ENCODE measurements at places on chromosomes 5 and 9. TPM values are rescaled to one million over a fixed set of nuclear protein-coding genes. Genes with fewer than 3 reads are reported as not detected.

- no peaks in the 10 kb centered on the region for H3K27me3 ChIP-seq
- H3K36me3 ChIP-seq = peaks cover 10% of the 10 kb centered on the region
- no peak overlapping the region for H3K4me3 ChIP-seq
- peaks cover 66% of the 10 kb centered on the region for H3K4me1 ChIP-seq
- no peak overlapping the region for H3K27ac ChIP-seq
Observed at GRCh38 chr5:56054666-56055065, 59.9 kb upstream of the IL6ST start.

- peak; percentile 40 for DNase-seq
- no peak overlapping the region for H3K27ac ChIP-seq
- H3K36me3 ChIP-seq = no peaks in the 10 kb centered on the region
Observed at GRCh38 chr5:139709582-139710318, 61.6 kb downstream of the CXXC5 start.

PCDHGA2 gene
- not detected for total RNA-seq

- no peak for DNase-seq
- H3K36me3 ChIP-seq = no peaks in the 10 kb centered on the region
- no peaks in the 10 kb centered on the region for H3K27me3 ChIP-seq
- no peaks in the 10 kb centered on the region for H3K4me1 ChIP-seq
Observed at GRCh38 chr5:125612776-125613175, 810.4 kb upstream of the GRAMD2B start.

PAXX gene
- 60.1 TPM for total RNA-seq

FOXD4L6 gene
- total RNA-seq = not detected

DNA sequence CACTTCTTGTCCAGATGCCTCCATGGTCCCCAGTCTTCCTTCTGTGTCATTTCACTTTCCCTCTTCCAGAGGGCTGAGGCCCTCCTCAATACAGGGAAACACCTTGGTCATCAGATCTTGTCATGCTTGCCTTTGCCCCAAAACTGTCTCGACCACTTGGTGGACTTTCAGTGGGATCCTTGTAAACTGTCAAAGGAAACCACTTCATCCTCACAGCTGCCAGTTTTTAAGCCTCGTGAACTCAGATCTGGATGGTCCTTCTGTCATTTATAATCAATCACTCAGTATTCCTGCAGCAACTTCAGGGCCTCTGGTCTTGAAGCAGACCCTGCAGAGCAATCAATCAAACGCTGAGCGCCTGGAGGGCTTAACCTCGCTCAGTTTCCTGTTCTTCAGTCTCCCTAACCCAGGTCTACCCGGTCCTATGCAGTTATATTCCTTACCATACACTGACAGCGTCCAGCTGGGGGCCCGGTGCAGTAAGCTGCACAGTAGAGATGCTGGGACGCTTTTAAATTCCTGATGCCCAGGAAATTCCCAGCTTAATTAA is 74.6 kb downstream of the GOLPH3 start:
- DNase-seq = no peak
- no peaks in the 10 kb centered on the region for H3K36me3 ChIP-seq
- no peaks in the 10 kb centered on the region for H3K4me1 ChIP-seq
- no peak overlapping the region for H3K27ac ChIP-seq
- no peaks in the 10 kb centered on the region for H3K27me3 ChIP-seq

SUSD3 gene
- total RNA-seq = 28.8 TPM

MLANA gene
- total RNA-seq = not detected

GRCh38 chr9:110443866-110444220 is 106.2 kb upstream of the TXNDC8 start:
- no peak overlapping the region for H3K4me3 ChIP-seq
- no peaks in the 10 kb centered on the region for H3K4me1 ChIP-seq
- H3K27ac ChIP-seq = no peak overlapping the region

WNK2 gene
- total RNA-seq = 0.88 TPM

GRCh38 chr5:136014049-136015002 is 14.5 kb upstream of the TGFBI start:
- H3K27ac ChIP-seq = no peak overlapping the region
- H3K4me3 ChIP-seq = no peak overlapping the region
- H3K4me1 ChIP-seq = no peaks in the 10 kb centered on the region
- no peak for DNase-seq

- H3K27ac ChIP-seq = no peak overlapping the region
- H3K4me1 ChIP-seq = no peaks in the 10 kb centered on the region
- H3K36me3 ChIP-seq = no peaks in the 10 kb centered on the region
- DNase-seq = no peak
- H3K4me3 ChIP-seq = no peak overlapping the region
Observed at GRCh38 chr5:71011194-71011792, 13.8 kb downstream of the NAIP start.

- no peak overlapping the region for H3K4me3 ChIP-seq
- no peak overlapping the region for H3K27ac ChIP-seq
- no peak for DNase-seq
- peaks cover 5% of the 10 kb centered on the region for H3K4me1 ChIP-seq
- no peaks in the 10 kb centered on the region for H3K27me3 ChIP-seq
Observed at GRCh38 chr9:69198521-69199220, 24.6 kb downstream of the TJP2 start.

IGFBPL1 gene
- total RNA-seq = not detected

- H3K27me3 ChIP-seq = no peaks in the 10 kb centered on the region
- peaks cover 8% of the 10 kb centered on the region for H3K36me3 ChIP-seq
- H3K4me3 ChIP-seq = no peak overlapping the region
- no peak for DNase-seq
- H3K4me1 ChIP-seq = peaks cover 39% of the 10 kb centered on the region
Observed at GRCh38 chr5:81534441-81534840, 140.5 kb upstream of the ACOT12 start.

FGF1 gene
- not detected for total RNA-seq

SLC25A2 gene
- 0.21 TPM for total RNA-seq

ZNF483 gene
- total RNA-seq = 1.5 TPM

CFAP90 gene
- total RNA-seq = not detected

DNA sequence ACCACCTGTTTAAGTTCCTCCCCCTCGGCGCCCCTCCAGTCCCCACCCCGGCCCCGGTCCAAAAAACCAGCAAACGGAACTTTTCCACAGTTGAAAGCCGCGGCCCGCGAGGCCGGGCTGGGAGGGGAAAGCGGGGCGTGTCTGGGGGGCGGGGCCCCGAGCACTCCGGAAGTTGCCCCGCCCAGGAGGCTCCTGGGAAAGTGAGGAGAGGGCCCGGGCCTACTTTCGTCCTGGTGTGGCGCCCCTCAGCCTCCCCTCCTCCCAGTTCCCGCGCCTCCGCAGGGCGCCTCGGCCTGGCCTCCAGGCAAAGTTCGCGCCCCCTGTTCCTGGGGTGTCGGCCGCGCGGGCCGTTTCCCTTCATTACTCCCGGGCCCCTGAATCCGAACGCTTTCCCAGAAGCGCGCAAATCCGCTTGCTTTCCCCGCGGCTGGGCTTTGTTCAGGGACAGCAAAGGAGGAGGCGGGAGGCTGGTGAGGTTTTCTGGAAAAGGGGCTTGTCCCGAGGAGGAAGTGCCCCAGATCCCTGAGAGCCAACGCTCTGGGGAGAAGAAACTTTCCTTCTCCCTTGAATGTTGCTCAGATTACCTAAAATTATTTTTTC is 4.5 kb upstream of the DMRT3 start:
- H3K27me3 ChIP-seq = peaks cover 92% of the 10 kb centered on the region
- peaks cover 21% of the 10 kb centered on the region for H3K4me1 ChIP-seq
- peak overlapping the region; percentile 42 for H3K4me3 ChIP-seq
- H3K36me3 ChIP-seq = peaks cover 2% of the 10 kb centered on the region
- no peak for DNase-seq
- H3K27ac ChIP-seq = no peak overlapping the region

- no peaks in the 10 kb centered on the region for H3K36me3 ChIP-seq
- H3K27me3 ChIP-seq = no peaks in the 10 kb centered on the region
- no peak overlapping the region for H3K27ac ChIP-seq
Observed at GRCh38 chr9:132538071-132538470, 44.3 kb upstream of the BARHL1 start.

GRCh38 chr9:123438321-123438720 is 82.3 kb downstream of the CRB2 start:
- H3K27ac ChIP-seq = no peak overlapping the region
- H3K36me3 ChIP-seq = peaks cover 9% of the 10 kb centered on the region
- no peak for DNase-seq
- H3K4me1 ChIP-seq = no peaks in the 10 kb centered on the region

GRCh38 chr5:5288201-5288600 is 134.3 kb upstream of the ICE1 start:
- no peaks in the 10 kb centered on the region for H3K36me3 ChIP-seq
- no peak overlapping the region for H3K4me3 ChIP-seq
- no peaks in the 10 kb centered on the region for H3K4me1 ChIP-seq
- H3K27ac ChIP-seq = no peak overlapping the region
- no peak for DNase-seq

- H3K36me3 ChIP-seq = peaks cover 38% of the 10 kb centered on the region
- H3K27ac ChIP-seq = no peak overlapping the region
- H3K4me3 ChIP-seq = no peak overlapping the region
- no peaks in the 10 kb centered on the region for H3K27me3 ChIP-seq
- DNase-seq = no peak
- peaks cover 58% of the 10 kb centered on the region for H3K4me1 ChIP-seq
Observed at GRCh38 chr9:6444128-6444527, 31.1 kb downstream of the UHRF2 start.

DNA sequence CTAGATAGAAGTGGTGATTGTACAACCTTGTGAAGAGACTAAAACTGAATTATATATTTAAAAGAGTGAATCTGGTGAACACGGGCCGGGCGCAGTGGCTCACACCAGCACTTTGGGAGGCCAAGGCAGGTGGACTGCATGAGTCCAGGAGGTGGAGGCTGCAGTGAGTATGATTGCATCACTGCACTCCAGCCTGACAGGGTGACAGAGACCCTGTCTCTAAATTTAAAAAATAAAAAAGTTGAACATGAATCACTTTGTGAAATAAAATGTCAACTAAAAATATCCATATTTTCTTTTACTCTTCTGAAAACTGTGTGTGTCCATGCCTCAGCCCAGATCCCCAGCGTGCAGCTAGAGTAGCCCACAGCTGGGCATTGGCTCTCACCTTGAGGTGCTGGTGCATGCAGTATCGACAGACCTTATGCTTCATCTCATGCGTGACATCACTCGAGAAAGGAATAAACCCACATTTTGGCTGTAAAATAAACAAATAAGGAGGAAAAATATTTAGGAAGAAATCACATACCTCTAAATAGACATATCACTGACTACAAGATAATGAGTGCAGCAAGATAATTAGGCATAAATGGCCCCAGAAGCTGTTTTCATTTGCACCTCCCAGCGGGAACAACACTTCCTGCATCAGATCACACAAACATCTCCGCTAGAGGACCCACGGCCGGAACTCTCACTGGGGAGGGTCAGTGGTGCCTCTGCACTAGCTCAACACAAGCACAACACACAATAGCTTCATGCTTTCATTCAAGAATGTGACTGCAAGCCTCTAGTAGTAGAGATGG is 22.1 kb downstream of the IPPK start:
- DNase-seq = no peak
- no peak overlapping the region for H3K4me3 ChIP-seq
- H3K4me1 ChIP-seq = peaks cover 5% of the 10 kb centered on the region

SLC6A7 gene
- not detected for total RNA-seq

DNA sequence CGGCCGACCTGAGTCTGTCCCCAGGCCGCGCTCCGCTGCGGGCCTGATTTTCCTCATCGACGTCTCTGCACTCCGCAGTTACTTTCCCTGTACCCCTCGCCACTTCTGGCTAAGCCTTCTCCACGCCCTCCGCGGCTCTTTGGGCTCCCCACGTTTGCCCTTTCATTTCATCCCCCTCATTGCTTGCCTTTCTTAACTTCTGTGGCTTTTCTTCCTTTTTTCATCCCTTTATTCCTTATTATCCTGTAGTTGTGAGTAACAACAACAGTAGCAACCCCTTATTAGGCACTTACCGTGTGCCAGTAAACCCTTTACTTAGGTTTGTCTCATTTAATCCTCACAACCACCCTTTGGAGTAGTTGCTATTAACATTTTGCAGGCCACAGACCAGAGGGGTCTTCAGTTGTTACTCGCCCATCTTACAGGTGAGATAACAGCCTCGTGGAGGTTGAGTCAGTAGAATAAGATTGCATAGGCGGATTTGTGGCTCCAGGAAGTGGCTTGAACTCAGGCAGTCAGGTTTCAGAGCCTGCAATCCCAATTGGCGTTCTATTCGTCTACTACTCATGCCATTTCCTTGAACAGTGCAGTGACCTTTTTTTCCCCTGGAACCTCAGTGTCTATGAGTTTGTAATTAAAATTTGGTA is 724 bp downstream of the TCERG1 start:
- H3K4me1 ChIP-seq = peaks cover 37% of the 10 kb centered on the region
- peak; percentile 41 for DNase-seq
- H3K36me3 ChIP-seq = peaks cover 25% of the 10 kb centered on the region
- H3K27ac ChIP-seq = peak overlapping the region; percentile 98
- peak overlapping the region; percentile 96 for H3K4me3 ChIP-seq
- peaks cover 5% of the 10 kb centered on the region for H3K27me3 ChIP-seq

- H3K27me3 ChIP-seq = peaks cover 17% of the 10 kb centered on the region
- H3K36me3 ChIP-seq = no peaks in the 10 kb centered on the region
- H3K4me1 ChIP-seq = no peaks in the 10 kb centered on the region
- H3K4me3 ChIP-seq = no peak overlapping the region
- H3K27ac ChIP-seq = no peak overlapping the region
- no peak for DNase-seq
Observed at GRCh38 chr9:90271707-90272106, 370.9 kb downstream of the DIRAS2 start.

DNA sequence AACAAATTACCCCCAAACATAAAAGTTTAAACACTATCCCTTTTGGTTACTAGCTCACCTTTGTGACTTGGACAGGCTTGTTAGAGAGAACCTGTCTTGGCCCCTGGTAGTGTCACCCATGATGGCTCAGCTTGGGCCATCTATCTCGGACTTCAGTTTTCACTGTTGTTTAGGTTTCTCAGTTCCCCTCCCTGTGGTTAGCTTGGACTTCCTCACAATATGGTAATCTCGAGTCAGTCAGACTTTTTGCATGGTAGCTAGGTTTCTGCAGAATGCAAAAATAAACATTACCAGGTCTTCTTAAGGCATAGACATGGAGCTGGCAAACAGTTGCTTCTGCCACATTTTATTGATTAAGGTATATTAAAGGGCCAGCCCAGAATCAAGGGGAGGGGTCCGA is 324.3 kb upstream of the RORB start:
- DNase-seq = no peak
- no peaks in the 10 kb centered on the region for H3K36me3 ChIP-seq
- H3K27me3 ChIP-seq = no peaks in the 10 kb centered on the region
- no peak overlapping the region for H3K27ac ChIP-seq
- no peak overlapping the region for H3K4me3 ChIP-seq

DNA sequence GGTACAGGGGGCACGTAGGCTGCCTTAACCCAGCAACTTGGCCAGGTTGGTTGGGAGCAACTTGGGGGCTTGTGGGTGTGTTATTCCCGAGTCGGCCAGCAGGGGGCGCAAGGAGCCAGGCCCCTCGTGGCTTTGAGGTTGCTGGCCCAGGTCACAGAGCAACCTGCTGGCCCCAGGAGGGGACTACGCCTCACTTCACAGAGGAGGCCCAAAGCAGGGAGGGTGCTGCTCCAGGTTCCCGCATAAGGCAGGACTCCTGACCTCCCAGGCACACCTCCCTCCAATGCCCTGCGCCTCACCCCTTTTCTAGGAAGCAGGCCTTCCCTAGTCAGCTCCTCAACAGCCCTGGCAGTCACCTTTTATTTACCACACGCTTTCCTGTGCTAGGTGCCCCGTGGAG is 18.1 kb downstream of the KYAT1 start:
- H3K4me3 ChIP-seq = no peak overlapping the region
- H3K27ac ChIP-seq = no peak overlapping the region
- H3K36me3 ChIP-seq = no peaks in the 10 kb centered on the region
- DNase-seq = peak; percentile 81
